ENCODE measurements at places on chromosomes 13 and 19.

DNA sequence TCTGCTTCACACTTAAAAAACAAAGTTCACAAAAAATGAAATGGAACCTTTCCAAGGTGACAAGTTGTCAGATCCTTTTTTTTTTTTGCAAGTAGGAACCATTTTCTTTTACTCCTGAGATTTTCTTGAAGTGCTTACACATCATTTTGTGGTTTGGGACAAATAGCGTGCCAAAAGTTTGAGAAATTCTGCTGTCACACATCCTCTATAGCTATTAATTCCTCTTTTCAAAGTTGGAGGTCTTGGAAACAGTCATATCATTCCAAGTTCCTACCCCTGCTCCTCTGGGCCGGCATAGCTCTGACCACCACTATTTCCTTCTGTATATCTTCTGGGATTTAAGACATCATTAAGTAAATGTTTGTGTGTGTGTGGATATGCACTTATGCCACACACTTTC is 421.6 kb upstream of the SLC10A2 start:
- no peak for DNase-seq

- DNase-seq, result no peak
These were observed 11.2 kb downstream of the PPP6R1 start for GRCh38 chr19:55247621-55248099.

GRCh38 chr19:38389101-38389925 is 816 bp downstream of the SPRED3 start:
- no peak for DNase-seq

GRCh38 chr13:46339035-46339666 is 47.9 kb downstream of the RUBCNL start:
- no peak for DNase-seq

GRCh38 chr19:33175886-33176669 is 18.1 kb upstream of the LRP3 start:
- no peak for DNase-seq

DNA sequence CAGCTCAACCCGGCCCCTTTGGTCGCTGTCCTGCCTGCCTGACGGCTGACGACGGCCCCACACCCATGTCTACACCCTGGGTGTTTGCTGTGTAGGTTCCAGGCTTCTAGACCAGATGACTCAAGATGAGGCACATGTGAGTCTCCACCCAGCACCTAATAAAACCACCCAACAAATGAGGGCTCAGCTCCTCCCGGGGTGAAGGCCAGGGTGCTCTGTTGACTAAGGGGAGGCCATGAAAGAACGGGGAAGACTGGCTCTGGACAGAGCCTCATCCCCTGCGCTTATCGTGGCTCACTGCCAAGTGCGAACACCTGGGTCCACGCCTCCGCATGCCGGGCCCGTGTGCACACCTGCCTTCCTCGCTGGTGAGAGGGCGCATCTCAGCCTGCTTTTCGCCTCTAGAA is 39.6 kb downstream of the COL4A2 start:
- DNase-seq, result no peak

DNA sequence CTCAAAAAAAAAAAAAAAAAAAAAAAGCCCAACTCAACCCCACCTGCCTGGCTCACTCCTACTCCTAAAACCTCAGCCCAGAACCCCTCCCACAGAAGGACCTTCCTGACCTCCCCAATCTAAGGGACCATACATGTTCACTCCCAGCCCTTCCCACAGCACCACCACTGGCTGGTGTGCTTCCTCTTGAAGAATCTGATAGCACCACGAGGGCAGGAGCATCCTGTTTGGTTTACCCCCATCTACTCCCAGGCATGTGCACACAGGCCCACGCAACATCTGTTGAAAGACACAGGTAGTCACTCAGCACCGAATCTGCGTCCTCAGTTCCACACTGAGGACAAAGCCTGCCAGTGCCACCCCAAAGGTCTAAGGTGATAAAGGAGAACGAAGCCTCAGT is 8.2 kb downstream of the LATS2 start:
- no peak for DNase-seq

GRCh38 chr13:99916366-99917103 is 55.0 kb downstream of the ZIC5 start:
- peak; percentile 23 for DNase-seq

GRCh38 chr13:29993716-29994488 is 143.5 kb upstream of the UBL3 start:
- peak; percentile 38 for DNase-seq

GRCh38 chr19:2476451-2477140 is 669 bp downstream of the GADD45B start:
- DNase-seq, result no peak

- DNase-seq, result no peak
These were observed 2.1 kb downstream of the SLC27A5 start for GRCh38 chr19:58509731-58510083.
